Stimulated activated CD4-positive, alpha-beta T cell treated with anti-CD3 and anti-CD28 coated beads, Interleukin-4, amount 100 ng/mL, for 4 hours (primary cell): ENCODE measurements at places on chromosomes 2 and 18.

- DNase-seq: no peak
Measured at GRCh38 chr2:219907011-219907365, 279.6 kb downstream of the SLC4A3 start.

DNA sequence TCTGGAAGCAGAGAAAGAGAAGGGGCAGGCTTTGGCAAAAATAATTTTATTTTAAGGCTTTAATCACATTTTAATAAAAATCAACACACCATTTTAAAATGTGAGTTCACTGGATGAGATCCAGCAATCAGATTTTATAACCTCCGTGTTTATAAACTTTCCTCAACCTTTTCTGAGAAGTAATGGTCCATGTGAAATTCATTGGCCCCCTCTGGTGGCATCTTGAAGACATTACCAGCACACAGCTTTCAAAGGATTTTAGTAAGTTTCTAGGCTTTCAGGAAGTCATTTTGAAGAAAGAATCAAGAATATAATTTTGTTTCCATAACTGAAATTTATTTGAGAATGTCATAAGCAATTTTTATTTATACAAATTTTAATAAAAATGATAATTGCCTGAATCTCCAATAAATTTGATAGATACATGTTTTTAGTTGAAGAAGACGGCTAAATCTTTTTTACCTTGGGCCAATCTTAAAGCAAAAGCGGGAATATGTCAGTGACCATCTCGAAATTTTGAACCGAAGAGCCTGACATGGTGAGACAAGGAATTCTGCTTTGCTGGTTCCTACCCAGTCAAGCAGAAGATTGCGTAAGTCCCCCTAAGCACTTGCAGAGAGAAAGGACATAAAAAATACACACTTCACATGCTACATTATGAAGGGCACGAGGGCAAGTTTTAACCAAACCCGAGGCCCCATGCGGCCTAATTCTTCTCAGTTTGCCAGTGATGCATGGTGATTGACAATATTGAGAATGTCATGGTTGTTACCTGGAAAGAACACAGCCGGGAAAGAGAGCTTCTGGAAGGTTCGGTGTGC lies 128.4 kb upstream of the CBLN2 start:
- no peak for DNase-seq

DNA sequence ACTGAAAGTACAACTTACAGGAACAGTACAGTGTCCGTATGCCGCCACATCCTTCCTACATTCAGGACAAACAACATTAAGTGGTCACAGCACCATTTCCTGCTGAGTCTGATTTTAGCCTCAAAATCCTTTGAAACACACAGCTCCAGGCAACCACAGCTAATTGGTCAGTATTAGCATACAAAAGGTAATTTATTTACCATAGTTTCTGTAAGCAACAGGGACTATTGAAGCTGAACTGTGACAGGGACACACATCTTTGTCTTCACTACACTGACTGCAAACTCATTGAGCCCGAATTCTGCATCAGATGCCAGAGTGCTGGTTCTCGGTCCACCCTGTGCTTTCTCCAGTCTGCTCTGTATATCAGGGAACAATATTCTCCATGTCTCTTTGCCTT lies 151.8 kb downstream of the ST6GAL2 start:
- DNase-seq: no peak

GRCh38 chr2:187117483-187117882 lies 268.5 kb upstream of the ZSWIM2 start:
- DNase-seq: no peak

GRCh38 chr2:27241761-27242613 lies 20.9 kb downstream of the SLC30A3 start:
- DNase-seq: no peak
